Activated naive CD4-positive, alpha-beta T cell (primary cell): ENCODE measurements at places on chromosomes 4 and X.
A peak's percentile ranks its signal among the peaks of the same experiment; 100 is the strongest.

DNA sequence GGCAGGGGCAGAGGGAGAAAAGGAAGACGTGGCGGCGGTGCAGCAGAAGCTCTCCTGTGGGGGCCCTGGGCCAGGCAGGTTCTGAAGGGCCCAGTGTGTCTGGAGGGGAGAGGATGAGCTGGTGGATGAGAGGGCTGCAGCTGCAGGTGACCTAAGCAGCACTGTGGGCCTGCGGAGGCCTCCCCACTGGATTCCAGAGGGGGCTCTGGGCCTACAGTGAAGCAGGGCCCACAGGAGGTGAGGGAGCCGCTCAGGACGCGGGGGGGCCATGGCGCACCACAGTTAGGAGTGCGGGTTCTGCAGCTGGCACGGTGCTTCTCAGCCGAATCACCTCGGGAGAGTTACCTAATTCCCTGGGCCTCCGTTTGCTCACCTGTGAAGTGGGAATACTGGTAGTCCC lies 10.5 kb downstream of the ABLIM2 start:
- no peak for DNase-seq

- DNase-seq: no peak
Observed at GRCh38 chr4:41303372-41304118, 46.8 kb downstream of the UCHL1 start.

GRCh38 chr4:119894650-119895208 lies 171.9 kb downstream of the MAD2L1 start:
- DNase-seq: no peak

DNA sequence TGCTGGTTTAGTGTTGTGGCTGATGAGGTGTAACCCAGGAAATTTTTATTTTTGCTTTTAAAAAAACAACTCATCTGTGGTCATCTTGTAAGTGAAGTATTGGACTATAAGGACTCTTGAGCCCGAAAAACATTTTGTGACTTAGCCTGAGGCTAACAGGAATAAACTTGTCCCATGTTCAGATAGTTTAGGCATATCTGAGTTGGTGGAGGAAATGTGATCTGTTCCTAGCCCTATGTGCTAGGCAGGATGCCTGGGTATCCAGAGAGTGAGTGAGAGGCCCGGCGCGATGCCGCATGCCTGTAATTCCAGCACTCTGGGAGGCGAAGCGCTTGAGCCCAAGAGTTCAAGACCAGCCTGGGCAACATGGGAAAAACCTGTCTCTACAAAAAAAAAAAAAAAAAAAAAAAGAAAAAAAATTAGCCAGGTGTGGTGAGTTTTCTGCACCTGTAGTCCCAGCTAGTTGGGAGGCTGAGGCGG lies 3.7 kb downstream of the SMS start:
- no peak for DNase-seq

DNA sequence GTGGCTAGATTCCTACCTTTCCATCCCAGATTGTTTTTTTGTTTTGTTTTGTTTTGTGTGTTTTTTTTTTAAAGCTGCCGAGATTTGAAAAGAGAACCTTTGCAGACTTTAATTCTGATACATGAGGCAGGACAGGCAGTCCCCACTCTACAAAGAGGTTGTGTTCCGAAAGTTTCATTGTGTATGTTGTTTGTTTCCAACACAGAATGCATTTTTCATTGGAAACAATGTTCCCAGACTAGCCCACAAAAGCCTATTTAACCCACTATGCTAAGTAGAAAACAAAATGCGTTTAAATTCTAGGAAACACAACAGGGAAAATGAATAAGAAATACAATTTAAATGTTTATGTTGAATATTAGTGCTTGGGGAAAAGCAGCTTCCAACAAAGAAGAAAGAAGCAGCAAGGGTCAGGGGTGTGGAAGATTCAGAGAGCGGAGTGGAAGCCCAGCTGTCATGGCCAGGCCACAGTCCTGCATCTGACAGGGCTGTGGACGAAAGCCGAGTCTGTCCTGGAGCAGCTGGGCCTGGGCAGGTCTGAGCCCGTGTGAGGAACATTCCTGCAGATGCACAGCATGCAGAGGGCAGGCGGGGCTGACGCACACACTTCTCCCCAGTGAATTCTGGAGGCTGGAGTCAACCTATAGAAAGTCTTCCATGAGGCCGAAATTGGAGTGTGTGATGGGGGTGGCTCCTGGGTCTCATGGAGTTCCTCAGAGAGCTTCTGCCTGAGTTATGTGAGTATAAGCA lies 12.4 kb upstream of the SETD7 start:
- no peak for DNase-seq

GRCh38 chrX:104618106-104618895 lies 52.3 kb downstream of the IL1RAPL2 start:
- DNase-seq: no peak

- DNase-seq: no peak
Observed at GRCh38 chr4:85381968-85382367, 93.0 kb upstream of the ARHGAP24 start.

- DNase-seq: peak; percentile 25
Observed at GRCh38 chrX:44871931-44872820, 812 bp upstream of the KDM6A start.

DNA sequence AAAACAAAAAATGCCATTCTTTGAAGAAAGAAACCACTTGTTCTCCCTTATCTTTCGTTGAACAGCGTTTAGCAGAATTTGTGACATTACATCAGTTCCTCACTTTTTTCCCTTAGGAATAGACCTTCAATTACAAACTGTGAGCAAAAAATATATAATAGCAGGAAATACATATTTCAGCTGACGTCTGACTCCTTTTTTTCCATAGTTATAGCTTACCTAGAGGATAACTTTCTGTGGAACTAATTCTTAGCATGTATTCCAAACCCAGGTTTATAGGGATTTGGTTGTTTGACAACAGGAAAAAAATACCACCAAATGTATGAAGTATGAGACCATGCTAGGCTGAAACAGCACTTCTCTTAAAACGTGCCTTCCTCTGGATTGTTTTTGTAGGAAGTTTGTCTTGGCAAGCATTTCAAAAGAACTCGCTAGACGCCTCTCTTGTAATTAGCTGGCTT lies 2.0 kb upstream of the LIMCH1 start:
- no peak for DNase-seq

GRCh38 chr4:137531168-137531985 lies 917 bp downstream of the PCDH18 start:
- DNase-seq: no peak

GRCh38 chr4:174362340-174362739 lies 78.6 kb downstream of the CEP44 start:
- no peak for DNase-seq

- no peak for DNase-seq
Observed at GRCh38 chr4:1330761-1331590, 16.0 kb upstream of the UVSSA start.

DNA sequence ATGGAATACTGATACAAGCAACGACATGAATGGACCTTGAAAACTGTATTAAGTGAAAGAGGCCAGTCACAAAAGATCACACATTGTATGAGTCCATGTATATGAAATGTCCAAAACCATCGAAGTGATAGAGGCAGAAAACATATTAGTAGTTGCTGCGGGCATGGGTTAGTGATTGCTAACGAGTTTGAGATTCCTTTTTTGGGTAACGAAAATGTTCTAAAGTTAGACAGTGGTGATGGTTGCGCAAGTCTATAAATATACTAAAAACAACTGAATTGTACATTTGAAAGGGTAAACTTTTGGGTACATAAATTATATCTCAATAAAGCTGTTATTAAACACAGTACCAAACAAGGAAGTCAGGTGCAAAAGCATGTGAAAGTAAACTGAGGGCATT lies 234.5 kb downstream of the FBXW7 start:
- DNase-seq: no peak

GRCh38 chr4:25213347-25213979 lies 20.4 kb upstream of the PI4K2B start:
- no peak for DNase-seq

- no peak for DNase-seq
Observed at GRCh38 chr4:53599632-53600031, 8.3 kb upstream of the LNX1 start.

DNA sequence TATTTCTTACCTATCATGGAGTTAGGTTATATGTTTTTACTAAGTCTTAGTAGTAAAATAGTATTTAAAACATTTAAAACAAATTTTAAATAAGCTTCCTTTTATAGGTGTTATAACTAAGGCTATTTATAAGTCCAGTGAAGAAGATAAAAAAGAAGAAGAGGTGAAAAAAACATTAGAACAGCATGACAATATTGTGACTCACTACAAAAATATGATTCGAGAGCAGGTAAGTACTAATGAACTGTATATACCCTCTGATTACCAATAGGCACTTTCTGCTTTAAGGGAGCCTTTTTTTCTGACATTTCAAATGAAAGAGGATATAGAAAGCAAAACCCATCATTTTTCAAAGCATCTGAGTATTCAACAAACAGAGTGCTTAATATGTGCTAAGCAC lies 76.6 kb downstream of the USO1 start:
- DNase-seq: no peak

- DNase-seq: no peak
Observed at GRCh38 chrX:154417157-154417556, 5.8 kb downstream of the TAFAZZIN start.

DNA sequence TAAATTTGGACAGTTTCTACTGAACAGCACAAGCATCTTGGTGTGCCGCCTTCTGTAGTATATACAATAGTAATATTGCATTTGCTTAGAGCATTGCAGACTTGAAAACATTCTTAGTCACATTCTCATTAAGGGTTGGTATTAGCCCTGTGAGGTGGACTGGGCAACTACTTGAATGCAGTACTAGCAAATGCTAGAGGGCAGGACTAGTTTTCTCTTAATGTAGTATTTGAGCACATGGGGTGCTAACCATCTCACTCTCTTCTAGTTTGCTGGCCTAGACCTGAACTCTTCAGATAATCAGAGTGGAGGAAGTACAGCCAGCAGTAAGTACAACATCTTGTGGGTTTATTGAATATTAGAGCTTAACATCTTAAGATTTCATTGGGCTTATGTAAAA lies 3.2 kb downstream of the DDX3X start:
- DNase-seq: no peak

DNA sequence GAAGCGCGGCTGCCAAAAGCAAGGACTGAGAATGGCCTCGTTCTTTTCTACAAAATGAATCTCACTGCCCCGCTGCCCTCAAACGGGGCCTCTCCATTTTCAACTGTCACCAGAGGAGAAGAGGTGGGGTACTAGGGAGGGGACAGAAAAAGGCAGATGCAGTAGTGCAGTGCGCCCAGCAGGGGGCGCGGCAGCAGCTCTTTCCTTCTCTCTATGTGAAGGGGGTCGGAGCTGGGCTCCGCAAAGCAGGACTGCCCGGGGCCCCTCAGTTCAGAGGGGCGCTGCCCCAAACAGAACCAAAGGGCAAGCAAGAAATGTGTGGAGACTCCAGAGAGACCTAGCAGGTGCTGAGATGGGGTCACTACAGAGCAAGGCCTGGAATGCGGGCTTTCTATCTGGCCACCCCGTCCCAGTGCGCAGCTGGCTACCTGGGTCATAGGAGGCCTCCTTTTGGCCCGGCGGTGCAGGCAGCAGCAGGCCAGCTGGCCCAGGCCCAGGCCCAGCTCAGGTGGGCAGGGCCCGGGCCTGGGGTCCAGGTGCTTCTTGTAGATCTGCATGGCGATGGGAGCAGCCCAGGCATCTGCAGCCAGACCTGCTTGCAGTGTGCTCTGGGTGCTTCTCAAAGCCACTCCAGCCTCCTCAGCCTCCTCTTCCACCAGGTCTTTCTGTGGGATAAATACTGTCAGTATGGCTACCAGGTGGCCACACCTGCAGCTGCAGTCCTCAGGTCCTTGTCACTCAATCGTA lies 5.9 kb downstream of the IRAK1 start:
- DNase-seq: peak; percentile 10

DNA sequence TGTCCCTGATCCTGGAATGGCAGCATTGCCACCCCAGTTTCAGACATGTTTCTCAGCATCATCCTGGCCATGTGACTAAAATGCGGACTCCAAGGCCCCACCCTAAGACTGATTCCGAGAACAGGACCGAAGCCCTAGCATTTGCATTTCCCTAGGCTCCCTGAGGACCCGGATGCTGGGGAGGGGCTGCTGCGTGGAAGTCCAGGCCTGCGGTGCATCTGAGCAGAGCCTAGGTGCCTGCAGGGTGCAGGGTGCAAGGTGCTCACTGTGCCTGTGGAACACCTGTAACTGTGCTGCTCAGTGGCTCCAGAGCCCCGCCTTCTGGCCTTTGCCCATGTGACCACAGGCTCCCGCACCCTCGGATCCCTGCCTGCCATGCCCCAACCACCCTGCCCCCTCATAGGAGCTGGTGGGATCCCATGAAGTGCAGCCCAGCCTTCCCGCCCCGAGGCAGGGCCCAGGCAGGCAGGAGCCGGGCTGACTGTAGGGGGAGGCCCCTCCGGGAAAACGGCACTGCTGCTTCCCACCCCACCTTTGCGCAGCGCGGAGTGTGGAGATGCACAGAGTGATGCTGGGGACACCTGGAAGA lies 14.9 kb downstream of the PNMA6F start:
- DNase-seq: no peak

- no peak for DNase-seq
Observed at GRCh38 chrX:129597905-129598304, 56.9 kb downstream of the APLN start.

DNA sequence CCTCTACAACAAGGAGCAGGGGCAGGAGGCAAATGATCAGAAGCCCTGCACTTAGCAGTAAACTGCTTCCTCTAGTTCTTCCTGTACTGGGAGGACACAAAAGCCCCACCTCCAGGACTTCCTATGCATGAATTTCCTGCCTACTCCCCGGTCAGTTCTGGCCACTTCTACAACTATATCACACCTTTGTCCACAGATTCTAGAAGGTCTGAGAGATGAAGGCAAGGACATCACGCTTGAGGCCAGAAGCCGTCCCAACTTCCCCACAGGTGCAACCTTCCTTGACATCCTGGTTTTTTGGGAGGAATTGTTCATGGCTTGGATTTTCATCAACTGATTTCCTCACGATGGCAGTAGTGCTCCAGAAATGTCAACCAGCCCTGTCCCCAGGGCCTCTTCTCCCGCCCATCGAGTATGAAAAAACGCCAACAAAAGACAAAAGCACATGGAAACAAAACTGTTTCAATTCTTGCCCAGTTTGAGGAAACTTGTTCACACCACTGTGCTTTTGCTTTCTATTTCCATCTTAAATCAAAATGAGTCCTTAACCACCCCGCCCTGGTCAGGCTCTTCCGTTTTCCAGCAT lies 206.5 kb upstream of the STK26 start:
- peak; percentile 1 for DNase-seq

DNA sequence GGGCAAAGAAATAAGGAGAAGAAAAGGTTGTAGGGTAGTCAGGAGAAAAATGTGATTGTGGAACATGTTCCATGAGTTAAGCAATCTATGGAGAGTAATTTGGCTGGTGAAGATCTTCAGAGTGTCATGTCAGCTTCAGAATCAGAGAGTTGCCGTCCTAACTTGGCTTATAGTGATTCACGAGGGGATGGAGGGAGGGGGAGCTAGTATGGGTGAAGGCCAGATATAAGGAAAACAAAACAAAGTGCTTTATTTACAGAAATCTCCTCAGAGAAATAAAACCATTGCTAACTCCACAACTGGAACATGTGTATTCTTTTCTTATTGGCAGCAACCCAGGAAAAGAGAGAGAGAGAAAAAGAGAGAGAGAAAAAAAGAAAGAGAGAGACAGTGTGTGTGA lies 256.5 kb upstream of the NRK start:
- DNase-seq: no peak

DNA sequence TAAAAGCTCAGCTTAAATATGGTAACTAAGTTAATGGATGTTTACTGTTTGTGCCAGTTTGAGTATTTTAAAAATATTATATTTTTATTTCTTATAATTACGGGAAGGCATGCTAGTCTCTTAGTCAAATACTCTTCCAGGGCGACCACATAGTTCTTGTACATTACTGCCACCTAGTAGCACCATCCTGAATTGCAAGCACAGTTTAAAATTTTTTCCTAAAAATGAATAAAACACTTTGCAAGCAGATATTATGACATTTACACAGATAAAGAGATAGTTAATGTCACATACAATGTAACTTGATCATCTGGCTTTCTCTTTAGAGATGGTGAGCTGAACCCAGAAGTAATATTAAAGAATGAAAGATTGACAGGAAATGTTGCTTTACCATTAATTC lies 11.5 kb downstream of the NDP start:
- no peak for DNase-seq
